ENCODE measurements at places on chromosomes 12 and 14.

GRCh38 chr12:117119592-117120198 is 20.5 kb upstream of the TESC start:
- no peak for DNase-seq

DNA sequence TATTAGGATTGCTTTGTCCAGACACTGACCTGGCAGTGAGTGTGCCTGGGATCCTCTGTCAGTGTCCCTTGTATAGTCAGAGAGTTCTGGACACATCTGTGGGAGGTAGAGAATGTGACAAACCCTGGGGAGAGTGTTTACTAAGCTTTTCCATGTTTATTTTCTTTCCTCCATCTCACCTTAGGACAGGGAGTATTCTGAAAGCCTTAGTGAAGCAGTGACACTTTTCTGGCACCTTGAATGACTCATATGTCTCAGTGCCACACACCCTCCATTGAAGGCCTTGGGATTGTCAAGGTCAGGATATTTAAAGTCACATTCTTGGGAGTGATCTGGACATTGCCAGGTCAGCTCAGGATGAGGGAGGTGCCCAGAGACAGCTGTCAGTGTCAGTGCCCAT is 34.9 kb upstream of the CTDSP2 start:
- no peak for DNase-seq

DNA sequence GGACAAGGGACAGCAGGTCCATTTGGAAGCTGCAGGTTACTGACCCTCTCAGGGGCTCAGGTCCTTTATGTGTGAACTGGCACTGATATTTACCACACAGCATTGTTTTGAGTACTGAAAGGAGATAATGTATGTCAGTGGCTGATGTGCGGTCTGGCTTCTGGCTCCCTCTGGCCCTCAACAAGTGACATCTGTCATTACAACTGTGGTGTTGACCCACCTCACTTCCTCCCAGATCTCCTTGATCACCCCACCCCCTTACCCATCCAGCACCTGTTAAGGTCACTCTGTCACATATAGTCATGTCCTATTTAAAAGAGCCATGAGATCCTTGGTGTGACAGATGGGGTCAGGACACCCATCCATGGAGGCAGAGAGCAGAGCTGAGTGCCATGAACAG is 22.7 kb upstream of the PRIMA1 start:
- no peak for DNase-seq

DNA sequence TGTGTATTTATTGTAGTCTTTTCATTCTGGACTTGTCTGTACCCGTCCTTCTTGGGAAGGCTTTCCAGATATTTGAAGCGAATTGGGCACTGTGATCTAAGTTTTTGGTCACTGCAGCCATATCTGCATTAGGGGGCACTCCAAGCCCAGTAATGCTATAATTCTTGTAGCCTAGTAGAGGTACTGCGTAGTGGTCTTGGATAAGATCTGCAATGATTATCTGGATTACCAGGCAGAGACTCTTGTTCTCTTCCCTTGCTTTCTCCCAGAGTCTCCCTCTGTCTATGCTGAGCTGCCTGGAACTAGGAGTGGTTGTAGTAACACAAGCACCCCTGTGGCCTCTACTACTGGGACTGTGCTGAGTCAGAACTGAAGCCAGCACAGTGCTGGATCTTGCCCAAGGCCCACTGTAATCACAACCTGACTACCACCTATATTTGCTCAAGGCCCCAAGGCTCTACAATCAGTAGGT is 30.0 kb downstream of the SLC38A2 start:
- no peak for DNase-seq

DNA sequence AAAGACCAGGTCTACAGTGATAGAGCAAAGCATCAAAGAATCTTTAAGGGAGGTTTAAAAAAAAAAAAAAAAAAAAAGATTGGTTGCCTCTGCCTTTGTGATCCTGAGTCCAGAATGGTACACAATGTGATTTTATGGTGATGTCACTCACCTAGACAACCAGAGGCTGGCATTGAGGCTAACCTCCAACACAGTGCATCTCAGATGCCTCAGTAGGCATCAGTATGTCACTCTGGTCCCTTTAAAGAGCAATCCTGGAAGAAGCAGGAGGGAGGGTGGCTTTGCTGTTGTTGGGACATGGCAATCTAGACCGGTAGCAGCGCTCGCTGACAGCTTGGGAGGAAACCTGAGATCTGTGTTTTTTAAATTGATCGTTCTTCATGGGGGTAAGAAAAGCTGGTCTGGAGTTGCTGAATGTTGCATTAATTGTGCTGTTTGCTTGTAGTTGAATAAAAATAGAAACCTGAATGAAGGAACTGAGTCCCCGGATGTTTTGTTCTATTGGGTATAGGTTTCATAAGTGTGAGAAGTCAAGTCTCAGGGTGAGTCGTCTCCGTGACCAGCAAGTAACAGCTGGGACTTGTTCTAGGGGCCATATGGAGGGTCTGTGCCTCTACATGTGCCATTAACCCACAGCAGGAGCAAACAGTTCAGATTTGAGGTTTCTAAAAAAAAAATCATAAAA is 9.3 kb downstream of the PEBP1 start:
- DNase-seq, result no peak

DNA sequence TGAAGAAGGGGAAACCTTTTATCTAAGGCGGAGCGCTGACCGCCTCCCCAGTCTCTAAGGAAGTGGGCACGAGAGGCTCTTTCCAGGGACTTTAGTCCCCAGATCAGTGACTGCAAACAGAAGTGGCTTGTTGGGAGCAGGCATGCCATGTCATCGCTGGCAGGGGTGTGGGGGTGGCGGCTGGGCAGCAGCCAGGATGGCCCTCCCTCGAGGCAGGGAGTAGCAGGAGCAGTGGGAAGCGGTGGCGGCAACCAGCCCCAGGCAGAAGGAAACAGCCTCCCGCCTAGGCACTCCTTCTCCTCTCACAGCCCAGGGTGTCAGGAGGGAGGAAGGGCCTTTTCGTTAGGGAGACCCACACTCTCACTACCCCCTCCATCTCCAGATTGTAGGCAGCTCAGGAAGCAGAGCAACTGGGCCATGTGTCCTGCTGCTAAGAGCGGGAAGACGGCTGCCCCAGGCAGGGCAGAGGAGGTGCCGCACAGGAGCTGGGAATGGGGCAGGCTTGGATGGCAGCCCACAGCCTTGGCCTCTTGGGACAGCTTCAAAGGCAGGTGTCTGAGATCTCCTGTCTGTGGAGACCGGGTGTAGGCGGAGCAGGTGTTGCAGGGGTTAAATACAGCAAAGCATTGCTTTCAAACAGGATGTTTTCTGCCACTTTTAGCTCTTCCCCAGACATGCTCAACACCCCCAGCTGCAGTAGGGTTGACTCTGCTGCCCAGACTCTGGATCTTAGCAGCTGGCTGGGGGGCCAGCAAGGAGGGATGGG is 21.8 kb downstream of the VDR start:
- DNase-seq, result no peak

DNA sequence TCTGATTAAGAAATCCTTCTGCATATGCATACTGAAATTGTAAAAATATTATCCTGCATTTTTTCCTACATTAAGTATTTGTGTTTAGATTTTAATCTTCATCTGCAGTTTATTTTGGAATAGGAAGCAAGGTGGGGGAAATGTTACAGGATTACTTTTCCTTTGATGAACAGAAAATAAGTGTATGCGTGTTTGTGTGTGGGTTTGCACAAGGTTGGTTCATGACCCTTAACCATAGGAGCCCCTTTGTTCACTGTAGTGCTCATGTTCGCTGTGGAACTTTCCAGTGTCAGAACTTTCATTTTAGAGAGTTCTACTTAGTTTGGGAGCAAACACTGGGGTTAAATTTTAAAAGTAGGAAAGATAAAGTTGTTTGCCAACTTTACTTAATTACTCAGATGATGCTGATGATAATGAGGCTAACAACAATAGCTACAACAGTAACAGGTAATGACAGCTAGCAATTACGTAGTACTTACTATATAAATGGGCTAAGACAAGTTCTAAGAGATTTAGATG is 6.4 kb upstream of the A2M start:
- DNase-seq, result no peak

- no peak for DNase-seq
These were observed 2.7 kb upstream of the CDKN1B start for GRCh38 chr12:12714276-12715021.

- no peak for DNase-seq
These were observed 30.4 kb upstream of the BCAT1 start for GRCh38 chr12:24979329-24979728.

GRCh38 chr12:74538491-74539258 is 1.0 kb downstream of the ATXN7L3B start:
- no peak for DNase-seq

All from caudate nucleus (tissue), 63 donors.